ENCODE measurements at places on chromosomes 13 and 19.

DNA sequence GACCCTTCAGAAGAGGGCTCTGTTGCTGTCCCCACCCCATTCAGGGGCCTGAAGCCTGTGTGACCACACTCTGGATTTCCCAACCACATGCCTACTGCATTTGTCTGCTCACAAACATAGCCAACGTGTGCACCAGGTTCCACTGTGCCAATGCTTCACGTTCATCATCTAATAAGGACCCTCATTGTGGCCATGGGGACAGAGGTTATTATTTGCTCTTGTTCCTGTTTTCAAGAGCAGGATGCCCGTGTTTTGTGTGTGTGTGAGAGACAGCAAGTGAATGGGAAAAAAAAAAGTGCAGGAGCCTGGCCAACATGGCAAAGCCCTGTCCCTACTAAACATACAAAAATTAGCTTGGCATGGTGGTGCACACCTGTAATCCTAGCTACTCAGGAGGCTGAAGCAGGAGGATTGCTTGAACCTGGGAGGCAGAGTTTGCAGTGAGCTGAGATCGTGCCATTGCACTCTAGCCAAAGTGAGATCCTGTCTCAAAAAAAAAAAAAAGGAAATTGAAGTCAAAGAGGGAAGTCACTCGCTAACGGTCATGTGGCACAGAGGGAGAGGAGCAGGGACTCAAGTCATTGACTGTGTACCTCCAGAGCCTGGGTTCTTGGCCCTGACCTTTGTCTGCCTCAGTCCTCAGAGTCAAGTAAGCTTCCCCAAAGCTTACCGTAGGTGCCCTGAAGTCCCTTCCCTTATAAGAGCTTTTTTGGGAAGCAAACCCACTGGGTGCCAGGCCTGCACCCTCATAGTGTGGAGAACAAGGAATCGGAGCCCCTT, 6.9 kb downstream of the B3GNT8 start:
- DNase-seq: no peak

DNA sequence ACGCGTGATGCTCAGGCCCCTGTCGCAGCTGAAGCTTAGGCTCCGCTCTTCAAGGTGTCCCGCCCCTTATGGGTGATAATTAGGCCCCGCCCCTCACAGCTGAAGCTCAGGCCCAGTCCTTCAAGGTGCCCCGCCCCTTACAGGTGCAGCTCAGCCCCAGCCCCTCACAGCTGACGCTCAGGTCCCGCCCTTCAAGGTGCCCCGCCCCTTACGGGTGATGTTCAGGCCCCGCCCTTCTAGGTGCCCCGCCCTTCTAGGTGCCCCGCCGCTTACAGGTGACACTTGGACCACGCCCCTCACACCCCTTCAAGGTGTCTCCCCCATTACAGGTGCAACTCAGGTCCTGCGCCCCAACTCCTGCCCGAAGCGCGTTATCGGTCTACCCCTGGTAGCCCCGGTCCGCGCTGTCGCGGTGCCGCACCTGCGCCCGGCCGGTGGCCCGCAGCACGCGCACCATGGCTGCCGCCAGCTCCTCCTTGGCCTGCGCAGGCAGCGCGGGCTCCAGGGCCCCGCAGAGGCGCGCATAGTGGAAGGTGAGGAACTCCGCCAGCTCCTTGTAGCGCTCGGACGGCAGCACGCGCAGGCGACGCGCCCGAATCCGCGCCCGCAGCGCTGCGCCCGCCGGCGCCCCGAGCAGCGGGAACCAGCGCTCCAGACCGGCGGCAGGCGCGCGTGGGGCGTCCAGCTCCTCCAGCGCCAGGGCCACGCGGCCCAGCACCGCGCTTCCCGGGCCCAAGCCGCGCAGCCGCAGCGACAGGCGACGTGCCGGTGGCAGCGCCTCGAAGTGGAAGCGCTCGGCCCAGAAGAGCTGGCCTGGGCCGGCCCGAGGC, 7.3 kb downstream of the RASAL3 start:
- DNase-seq: no peak

GRCh38 chr13:31538067-31539042, 201.0 kb upstream of the RXFP2 start:
- DNase-seq: no peak

DNA sequence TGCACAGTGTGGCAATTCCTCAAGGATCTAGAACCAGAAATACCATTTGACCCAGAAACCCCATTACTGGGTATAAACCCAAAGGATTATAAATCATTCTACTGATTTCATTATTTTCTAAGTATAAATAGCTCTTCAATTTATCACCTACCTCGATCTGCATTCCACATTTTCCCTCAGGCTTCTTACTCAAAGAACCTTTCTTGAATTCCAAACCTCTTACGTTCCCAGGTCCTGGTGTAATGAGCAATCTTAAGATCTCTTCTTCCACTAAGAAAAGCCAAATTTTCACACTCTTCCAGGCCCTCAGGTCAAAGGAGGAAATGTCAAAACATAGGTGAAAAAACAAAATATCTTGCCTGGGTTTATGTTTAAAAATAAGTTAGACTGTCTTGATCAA, 237.3 kb upstream of the GPC6 start:
- no peak for DNase-seq

DNA sequence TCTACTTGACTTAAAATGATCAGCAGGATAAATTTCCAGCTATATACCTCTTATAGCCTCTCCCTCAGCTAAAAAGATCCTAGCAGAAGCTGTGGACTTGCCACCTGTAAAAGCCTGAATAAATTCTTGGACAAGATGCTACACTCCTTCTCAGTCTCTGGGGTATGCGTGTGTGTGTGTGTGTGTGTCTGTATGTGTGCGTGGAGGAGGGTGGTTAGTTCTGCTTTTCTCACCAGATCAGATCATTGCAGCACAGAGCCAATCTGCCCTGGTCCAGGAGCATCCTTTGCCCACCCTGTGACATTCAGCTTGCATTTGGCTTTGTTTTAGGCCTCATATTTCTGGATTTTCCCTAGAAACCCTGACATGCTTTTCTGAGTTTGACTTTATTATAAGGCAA, 438.3 kb downstream of the RFC3 start:
- no peak for DNase-seq

DNA sequence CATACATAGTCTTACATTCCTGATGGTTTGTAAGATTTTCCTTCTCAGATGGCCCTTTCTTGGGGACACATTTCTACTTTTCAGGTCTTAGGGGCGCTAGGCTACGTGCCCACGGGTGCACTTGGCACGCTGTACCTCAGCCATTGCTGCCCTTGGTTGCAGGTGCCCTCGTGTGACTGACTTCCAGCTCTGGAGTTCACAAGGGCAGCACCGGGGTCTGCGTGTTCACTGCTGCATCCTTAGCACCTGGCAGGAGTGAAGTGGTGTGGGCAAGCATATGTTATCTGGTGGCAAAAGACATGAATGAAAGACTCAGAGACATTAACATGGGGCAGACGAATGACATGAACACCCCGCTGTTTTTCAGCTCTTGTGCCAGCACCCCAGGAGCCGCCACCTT, 13.3 kb upstream of the WDR88 start:
- no peak for DNase-seq

- no peak for DNase-seq
Observed at GRCh38 chr13:23909606-23910005, 12.3 kb upstream of the C1QTNF9B start.

DNA sequence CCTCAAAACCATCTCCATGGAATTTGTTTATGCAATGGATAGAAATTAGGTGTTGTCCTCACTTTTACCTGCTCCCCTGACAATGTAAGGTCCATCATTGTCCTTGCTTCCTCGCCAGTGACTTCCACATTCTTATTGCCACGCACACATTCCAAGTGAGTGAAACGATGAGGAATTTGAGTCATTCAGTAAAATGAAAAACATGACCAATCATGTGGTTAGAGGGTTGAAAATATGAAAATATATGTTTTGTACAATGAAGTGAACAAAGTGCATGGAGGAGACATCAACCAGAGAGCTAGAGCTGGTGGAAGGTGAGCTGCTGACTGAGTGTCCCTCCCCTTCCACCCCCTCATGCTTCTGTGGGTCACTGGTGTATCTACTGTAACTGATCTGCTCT, 91.7 kb downstream of the ATP8A2 start:
- no peak for DNase-seq

GRCh38 chr13:92530364-92530763, 696.2 kb upstream of the GPC6 start:
- no peak for DNase-seq

DNA sequence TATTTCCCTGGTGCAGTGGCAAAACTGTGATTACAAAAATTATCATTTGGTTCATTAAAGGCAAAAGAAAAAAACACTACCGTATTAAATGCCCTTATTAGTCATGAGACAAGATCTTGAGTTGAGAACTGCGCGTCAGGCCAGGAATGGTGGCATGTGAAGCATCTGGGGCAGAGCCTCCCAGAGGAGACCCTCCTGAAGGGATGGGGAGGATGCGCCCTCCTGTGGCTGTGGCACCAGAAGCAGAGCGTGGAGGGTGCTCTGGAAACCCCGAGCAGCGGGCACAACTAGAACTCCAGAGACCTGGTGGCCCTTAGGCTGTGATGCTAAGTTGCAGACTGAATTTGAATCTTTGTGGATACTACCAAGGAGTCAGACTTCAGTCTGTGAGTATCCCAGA, 11.5 kb downstream of the CUL4A start:
- DNase-seq: no peak

DNA sequence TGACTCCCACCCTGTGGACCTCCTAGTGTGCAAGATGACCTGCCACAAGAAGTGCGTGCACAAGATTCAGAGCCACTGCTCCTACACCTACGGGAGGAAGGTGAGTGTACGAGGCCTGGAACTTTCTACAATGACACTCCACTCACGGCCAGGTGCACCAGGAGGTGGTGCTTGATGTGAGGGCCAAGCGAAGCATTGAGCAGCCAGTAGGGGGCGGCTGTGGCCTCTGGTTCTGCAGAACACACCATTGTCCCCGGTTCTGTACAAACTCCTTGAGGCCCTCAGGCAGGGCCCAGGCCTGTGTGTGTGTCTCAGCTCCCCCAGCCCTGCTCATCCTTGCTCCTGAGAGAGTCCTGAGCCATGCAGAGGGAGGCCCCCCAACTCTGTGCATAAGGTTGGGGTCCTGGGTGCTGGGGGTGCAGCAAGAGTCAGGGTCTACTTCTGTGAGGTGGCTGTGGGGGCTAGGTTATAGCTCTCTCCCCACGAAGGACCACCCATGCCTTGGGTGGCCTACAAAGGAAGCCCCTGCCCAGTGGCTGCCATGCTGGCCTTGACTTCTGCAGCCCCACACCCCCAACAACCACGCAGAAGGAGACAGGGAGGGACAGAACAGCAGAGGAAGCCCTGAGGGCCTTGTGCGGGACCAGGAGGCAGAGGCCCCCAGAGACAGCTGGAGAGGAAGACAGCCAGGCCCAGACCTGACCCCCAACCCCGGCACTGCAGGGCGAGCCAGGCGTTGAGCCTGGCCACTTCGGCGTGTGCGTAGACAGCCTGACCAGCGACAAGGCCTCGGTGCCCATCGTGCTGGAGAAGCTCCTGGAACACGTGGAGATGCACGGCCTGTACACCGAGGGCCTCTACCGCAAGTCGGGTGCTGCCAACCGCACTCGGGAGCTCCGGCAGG, 9.7 kb upstream of the USE1 start:
- no peak for DNase-seq

DNA sequence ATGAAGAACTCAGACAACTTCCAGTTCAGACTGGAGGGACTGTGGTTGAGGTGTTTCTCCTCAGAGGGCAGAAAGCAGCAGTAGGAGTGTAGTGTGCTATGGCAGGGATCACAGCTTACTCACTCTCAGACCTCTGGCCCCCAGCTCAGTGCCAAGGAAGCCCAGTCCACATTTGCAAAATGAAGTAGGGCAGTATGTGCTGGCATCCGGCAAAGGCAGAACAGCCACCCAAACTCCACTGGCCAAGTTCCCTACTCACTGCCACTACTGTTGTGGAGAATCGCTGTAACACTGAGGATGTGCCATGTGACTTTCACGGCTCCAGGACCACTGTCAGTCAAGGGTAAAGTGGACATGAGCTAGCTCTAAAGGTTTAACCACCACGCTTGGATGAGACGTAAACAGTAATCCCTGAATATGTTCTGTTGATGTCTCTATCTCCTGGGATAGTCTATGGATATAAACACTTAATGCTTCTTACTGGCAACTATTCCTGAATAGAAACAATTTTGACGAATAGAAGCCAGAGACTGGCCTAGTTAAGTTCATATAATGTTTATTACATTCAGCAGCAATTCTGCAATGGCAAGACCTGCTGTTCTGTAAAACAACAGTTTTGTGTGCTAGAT, 67.0 kb upstream of the SLC15A1 start:
- no peak for DNase-seq

DNA sequence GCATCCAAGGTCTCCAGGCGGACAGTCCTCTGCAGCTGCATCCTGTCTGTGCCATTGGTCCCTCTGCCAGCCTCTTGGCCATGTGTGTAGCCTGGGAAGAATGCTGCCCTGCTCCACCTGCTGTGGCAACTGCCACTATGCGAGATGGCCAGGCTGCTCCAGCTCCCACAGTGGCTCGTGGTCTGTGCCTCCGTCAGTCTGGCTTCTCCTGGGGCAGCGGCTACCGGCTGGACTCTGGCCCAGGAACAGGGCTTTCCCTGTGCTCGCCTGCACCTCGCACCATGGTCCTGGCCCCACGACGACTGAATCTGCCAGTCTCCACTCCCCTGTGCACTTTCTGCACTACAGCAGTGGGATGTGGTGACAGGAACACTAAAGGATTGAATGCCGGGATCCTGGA, 26.7 kb upstream of the FFAR2 start:
- no peak for DNase-seq

DNA sequence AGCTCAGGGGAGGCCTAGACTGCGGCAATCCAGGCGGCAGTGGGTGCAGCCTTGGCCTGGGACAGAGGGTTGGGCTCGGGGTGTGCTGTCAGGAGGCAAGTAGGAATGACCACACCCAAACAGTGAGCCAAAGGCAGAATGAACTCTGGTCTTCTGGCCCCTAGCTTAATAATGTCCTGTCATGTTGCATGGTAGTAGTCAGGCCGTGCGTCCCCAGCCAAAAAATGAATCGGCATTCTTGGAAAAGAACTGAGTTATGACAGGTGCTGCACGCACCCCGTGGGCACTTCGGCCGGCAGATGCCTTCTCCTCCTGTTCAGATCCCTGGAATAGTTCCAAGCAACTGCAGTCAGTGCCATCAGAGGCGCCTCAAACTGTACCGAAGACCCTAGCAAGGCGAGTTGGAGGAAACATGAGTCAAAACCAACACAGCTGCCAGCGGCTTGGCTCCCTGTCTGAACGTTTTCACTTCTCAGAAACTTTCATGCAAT, 55.9 kb downstream of the ATP7B start:
- peak; percentile 68 for DNase-seq
